ENCODE measurements at places on chromosomes 4 and X. TPM values are rescaled to one million over a fixed set of nuclear protein-coding genes. Genes with fewer than 3 reads are reported as not detected.

- no peak for DNase-seq
- peaks cover 5% of the 10 kb centered on the region for H3K4me1 ChIP-seq
- no peaks in the 10 kb centered on the region for H3K27me3 ChIP-seq
- H3K4me3 ChIP-seq, result no peak overlapping the region
Observed at GRCh38 chr4:152032722-152033131, 271.9 kb upstream of the GATB start.

DNA sequence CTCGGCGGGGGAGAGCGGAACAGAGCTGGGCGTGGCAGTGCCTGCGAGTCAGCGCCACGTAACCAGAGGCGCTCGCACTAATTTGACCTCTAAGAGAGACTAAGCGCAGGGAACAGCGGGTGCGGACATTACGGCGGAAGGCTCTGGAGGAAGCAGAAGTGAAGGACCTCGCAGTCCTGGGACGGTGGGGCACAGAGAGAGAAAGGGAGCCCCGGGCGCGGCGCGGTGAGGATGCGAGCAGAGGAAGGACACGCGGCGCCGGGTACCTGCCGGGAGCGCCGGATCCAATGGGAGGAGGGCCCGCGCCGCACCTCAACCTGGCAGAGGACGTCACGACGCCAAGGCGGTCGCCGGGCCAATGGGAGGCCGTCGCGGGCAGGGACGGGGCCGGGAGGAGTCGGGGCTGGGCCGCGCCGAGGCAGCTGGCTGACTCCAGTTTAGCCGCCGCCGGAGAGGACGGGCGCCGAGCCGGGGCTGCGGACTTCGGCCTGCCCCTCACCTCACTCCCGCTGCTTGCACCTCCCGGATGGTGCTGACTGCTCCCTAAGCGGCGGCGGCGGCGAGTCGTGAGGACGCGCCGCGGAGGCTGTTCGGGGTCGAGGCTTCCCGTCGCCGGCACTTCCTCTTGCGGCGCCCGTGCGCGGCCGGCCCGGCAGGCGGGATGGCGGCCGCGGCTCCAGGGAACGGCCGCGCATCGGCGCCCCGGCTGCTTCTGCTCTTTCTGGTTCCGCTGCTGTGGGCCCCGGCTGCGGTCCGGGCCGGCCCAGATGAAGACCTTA is at the start of gene TMEM165:
TMEM165 (plus strand) TSS at position 429 of the 779 bp plus-strand sequence; CDS start at position 662, 233 bp downstream.
- H3K4me3 ChIP-seq, result peak within 1 kb of the TSS; percentile 89
- peak; percentile 96 for DNase-seq
- H3K27me3 ChIP-seq, result no peaks in the 10 kb centered on the region
- H3K4me1 ChIP-seq, result peaks cover 30% of the 10 kb centered on the region

GRCh38 chr4:182778222-182778982 is 138.8 kb downstream of the DCTD start:
- no peaks in the 10 kb centered on the region for H3K36me3 ChIP-seq
- peaks cover 3% of the 10 kb centered on the region for H3K27me3 ChIP-seq
- H3K4me1 ChIP-seq, result no peaks in the 10 kb centered on the region

DNA sequence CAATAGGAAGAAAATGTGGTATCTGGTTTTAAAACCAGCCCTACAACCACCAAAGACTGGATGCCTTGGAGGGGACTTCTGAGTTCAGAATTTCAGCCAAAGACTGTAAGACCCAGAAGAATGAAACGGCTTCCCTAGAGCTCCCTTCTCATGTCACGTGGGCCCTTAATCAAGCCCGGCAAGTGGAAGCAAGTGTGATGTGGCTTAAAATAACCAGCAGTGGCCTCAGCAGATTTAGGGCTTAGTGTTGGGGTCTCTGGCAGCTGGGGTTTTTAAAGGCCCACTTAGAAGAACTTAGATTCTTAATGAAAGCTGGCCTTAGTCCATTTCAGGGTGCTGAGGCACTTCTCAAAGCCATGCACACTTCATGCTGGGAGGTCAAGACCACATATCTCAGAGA is 111.2 kb upstream of the TBC1D9 start:
- no peaks in the 10 kb centered on the region for H3K4me1 ChIP-seq
- H3K36me3 ChIP-seq, result no peaks in the 10 kb centered on the region
- no peak overlapping the region for H3K4me3 ChIP-seq

- no peaks in the 10 kb centered on the region for H3K36me3 ChIP-seq
- peaks cover 4% of the 10 kb centered on the region for H3K27me3 ChIP-seq
- no peak overlapping the region for H3K4me3 ChIP-seq
Observed at GRCh38 chr4:6046526-6047129, 28.4 kb upstream of the C4orf50 start.

DNA sequence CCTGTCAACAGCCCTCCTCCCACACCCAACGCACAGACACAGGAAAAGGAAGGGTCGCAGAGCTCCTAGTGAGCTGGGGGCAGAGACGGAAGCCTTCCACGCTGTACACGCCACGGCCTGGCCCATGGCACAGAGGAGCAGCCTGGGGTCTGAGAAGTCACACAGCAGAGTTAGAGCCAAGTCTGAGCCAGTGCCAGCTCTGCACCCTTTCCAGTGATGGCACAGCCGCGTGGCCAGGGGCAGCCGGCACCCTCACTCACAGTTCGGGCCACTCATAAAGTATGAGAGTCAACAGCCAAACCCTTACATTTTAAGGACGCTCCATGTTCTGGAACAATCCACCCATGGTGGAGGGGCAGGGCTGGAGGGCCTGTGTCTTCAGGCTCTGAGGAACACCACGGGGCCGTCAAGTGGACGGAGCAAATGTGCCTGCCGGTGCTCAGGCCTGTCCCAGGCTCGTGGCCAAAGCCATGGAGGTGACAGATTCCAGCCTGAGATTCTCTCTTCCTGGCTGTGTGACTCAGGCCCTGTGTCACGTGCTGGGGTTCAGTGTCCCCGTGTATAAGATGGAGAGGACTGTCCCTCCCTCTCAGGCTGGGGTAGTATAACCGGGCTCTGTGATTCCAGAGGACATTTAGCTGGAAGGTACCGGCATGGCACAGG is 91.2 kb downstream of the ABLIM2 start:
- DNase-seq, result no peak
- no peak overlapping the region for H3K27ac ChIP-seq
- H3K36me3 ChIP-seq, result peaks cover 2% of the 10 kb centered on the region
- no peaks in the 10 kb centered on the region for H3K27me3 ChIP-seq

- no peaks in the 10 kb centered on the region for H3K36me3 ChIP-seq
- no peak overlapping the region for H3K4me3 ChIP-seq
- no peaks in the 10 kb centered on the region for H3K4me1 ChIP-seq
- H3K27me3 ChIP-seq, result no peaks in the 10 kb centered on the region
- no peak for DNase-seq
Observed at GRCh38 chrX:98380106-98380505, 1496.4 kb downstream of the RPA4 start.

DNA sequence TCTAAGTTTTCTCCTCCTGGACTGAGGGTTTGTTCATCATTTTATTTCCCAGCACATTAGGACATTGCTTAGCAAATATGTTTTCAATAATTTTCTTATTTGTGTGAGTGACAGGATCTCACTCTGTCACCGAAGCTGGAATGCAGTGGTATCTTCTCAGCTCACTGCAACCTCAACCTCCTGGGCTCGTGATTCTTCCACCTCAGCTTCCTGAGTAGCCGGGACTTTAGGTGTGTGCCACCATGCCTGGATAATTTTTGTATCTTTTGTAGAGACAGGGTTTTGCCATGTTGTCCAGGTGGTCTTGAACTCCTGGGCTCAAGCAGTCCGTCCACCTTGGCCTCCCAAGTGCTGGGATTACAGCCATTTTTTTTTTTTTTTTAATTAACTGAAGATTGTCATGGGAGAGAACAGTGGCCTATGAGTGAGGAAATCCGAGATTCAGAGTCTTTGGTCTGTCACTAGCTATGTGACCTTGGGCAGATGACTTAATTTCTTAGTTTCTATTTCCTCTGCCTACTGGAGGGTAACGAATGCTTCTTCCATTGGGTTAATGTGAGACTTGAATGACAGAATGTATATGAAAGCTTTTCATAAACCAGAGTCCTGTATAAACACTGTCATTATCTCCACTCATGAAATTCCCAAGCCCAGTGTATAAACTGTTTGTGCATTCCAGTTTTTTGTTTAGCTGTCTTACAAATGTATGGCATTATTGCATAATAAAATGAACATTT is 23.9 kb downstream of the MOB1B start:
- no peaks in the 10 kb centered on the region for H3K36me3 ChIP-seq
- peaks cover 42% of the 10 kb centered on the region for H3K4me1 ChIP-seq
- H3K4me3 ChIP-seq, result no peak overlapping the region
- H3K27ac ChIP-seq, result peak overlapping the region; percentile 56
- H3K27me3 ChIP-seq, result no peaks in the 10 kb centered on the region

GRCh38 chr4:158006990-158007389 is 165.8 kb downstream of the GASK1B start:
- DNase-seq, result no peak
- H3K36me3 ChIP-seq, result no peaks in the 10 kb centered on the region
- no peaks in the 10 kb centered on the region for H3K4me1 ChIP-seq
- no peak overlapping the region for H3K27ac ChIP-seq
- no peak overlapping the region for H3K4me3 ChIP-seq
- peaks cover 6% of the 10 kb centered on the region for H3K27me3 ChIP-seq

DNA sequence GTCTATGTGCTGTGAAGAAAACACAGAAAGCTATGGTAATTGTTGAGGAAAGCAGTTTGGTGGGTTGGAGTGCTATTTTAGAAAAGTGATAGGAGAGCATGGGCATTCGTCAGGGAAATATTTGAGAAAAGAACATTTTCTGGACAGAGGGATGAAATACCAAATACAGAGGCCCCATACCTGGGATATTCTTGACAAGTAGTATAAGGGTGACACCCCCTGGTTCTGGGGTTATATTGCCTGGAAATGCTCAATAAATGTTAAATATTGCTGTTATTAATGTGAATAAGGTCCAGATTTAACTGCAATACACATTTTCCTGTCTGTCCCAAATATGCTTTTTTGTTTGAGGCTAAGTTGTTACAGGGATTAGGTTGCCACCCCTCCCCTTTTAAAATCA is 42.9 kb downstream of the WWC2 start:
- peaks cover 2% of the 10 kb centered on the region for H3K27me3 ChIP-seq
- H3K4me3 ChIP-seq, result no peak overlapping the region
- no peak for DNase-seq

DNA sequence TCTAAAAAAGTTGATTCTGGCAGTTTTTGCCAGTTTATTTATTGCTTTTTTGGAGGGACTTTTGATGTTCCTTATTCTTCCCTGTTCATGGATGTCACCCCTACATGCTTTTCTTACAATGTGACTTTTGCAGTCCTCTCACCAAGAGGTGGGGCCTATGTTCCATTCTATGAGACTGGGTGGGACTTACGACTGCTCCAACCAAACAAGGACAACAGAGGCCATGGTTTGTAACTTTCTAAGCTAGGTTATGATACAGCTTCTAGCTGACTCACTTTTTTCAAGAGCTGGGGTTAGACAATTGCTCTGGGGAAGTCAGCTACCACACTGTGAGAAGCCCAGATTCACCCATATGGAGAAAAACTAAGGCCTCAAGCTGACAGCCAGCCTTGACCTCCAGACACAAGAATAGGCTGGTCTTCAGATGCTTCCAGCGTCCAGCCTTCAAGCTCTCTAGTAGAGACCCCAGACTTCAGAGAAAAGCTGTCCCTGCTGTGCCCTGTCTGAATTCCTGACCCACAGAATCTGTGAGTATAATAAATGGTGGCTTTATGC is 39.5 kb downstream of the ENOPH1 start:
- no peak overlapping the region for H3K27ac ChIP-seq
- DNase-seq, result no peak
- no peaks in the 10 kb centered on the region for H3K4me1 ChIP-seq
- peaks cover 15% of the 10 kb centered on the region for H3K36me3 ChIP-seq

GRCh38 chrX:9318766-9319165 is 146.1 kb upstream of the TBL1X start:
- DNase-seq, result no peak
- H3K4me1 ChIP-seq, result peaks cover 8% of the 10 kb centered on the region
- no peaks in the 10 kb centered on the region for H3K36me3 ChIP-seq
- no peaks in the 10 kb centered on the region for H3K27me3 ChIP-seq
- no peak overlapping the region for H3K4me3 ChIP-seq

DNA sequence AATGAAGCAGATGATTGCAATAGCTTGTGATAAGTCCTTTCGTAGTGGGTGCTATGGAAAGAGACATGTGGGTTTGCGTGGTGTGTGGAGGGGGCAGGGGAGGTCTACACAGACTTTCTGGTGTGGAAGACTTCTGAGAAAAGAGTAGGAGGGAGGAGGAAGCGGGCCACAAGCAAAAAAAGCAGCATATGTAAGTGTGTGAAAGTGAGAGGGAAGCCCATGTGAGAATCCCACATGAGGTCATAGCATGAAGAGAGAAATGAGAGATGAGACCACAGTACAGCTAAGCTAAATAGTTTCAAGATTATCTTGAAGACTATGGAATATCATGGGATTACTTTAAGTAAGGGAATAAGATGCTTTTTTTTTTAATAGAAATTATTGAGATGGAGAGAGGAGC is 2039.9 kb upstream of the TENM3 start:
- H3K27ac ChIP-seq, result no peak overlapping the region
- no peaks in the 10 kb centered on the region for H3K27me3 ChIP-seq
- DNase-seq, result no peak

- H3K36me3 ChIP-seq, result peaks cover 53% of the 10 kb centered on the region
- no peaks in the 10 kb centered on the region for H3K27me3 ChIP-seq
- H3K4me3 ChIP-seq, result no peak overlapping the region
Observed at GRCh38 chr4:82450966-82451755, 20.8 kb downstream of the ENOPH1 start.

DNA sequence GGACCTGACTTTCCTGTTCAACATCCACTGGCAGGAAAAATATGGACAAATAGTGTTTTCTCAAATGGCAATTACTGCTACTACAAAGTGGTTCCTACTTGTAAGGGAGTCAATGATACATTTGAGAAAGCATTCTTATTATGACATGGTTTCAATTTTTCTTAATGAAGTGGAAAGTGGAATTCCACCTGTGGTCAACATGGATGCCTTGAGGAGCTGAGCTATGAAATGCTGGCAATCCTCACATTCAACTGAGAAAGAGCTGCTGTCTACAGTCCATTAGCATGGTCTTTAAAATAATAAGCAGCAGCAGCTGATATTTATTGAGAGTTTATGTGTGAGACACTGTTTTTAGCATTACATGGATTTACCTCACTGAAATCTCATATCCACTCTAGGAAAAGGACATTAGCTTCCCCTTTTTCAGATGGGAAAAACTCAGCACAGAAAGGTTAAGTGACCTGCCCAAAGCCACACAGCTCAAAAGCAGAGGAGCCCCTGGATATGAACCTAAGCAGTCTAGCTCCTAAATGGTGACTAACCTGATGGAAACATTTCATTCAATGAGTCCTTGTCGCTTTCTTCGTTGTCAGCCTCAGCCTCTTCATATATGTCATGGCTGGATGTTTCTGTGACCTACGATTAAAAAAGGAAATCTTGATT is 29.2 kb downstream of the MAP7D3 start:
- no peaks in the 10 kb centered on the region for H3K27me3 ChIP-seq
- H3K36me3 ChIP-seq, result peaks cover 36% of the 10 kb centered on the region
- H3K4me1 ChIP-seq, result peaks cover 3% of the 10 kb centered on the region
- no peak overlapping the region for H3K4me3 ChIP-seq

Gene GLOD5
- not detected for total RNA-seq

Gene PDCL2
- not detected for total RNA-seq

Measured in activated CD4-positive, alpha-beta T cell treated with anti-CD3 and anti-CD28 coated beads for 36 hours (primary cell).